ENCODE measurements at places on chromosomes 12 and 14.

GRCh38 chr12:123391546-123392343 lies 7.8 kb downstream of the KMT5A start:
- DNase-seq, result no peak

- DNase-seq, result no peak
Observed at GRCh38 chr12:57687862-57688261, 6.1 kb upstream of the OS9 start.

DNA sequence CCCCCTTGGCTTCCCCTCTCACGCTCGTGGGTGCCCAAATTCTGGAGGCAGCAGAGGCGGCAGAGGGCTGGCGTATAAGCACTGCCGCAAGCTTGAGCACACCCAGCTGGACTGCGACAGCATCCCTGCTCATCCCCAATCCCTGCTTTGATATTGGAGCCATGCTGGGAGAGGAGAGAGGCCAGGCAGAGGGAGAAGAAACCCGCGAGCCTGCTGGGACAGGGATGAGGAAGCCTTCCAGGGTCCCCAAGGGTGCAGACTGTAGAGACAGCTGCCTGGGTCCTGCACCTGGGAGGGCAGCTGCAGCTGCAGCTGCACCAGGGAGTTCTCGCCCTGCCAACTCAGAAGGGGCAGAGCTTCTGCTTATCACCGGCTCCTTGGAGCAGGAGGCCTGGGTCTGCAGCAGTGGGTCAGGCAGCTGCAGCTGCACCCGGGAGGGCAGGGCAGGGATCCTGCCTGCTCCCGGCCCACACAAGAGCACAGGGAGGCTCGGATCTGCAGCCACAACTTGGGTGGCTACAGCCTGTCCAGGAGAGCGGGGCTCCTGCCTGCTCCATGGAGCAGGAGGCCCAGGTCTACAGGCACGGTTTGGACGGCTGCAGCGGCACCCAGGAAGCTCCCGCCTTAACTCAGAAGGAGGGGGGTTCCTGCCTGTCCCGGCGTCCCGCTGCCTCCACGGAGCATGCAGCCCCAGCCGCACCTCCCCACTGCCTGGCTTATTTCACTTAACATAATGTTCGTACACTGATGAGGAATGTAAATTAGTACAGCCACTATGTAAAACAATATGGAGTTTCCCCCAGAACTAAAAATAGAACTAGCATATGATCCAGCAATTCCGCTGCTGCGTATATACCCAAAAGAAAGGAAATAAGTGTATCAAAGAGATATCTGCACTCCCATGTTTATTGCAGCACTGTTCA lies 60.4 kb upstream of the SGPP1 start:
- DNase-seq, result no peak

GRCh38 chr12:98418357-98419075 lies 96.9 kb upstream of the TMPO start:
- no peak for DNase-seq

GRCh38 chr14:36529062-36529461 lies 9.0 kb upstream of the NKX2-1 start:
- DNase-seq, result no peak

- DNase-seq, result no peak
Observed at GRCh38 chr12:11578461-11578993, 70.9 kb upstream of the ETV6 start.

DNA sequence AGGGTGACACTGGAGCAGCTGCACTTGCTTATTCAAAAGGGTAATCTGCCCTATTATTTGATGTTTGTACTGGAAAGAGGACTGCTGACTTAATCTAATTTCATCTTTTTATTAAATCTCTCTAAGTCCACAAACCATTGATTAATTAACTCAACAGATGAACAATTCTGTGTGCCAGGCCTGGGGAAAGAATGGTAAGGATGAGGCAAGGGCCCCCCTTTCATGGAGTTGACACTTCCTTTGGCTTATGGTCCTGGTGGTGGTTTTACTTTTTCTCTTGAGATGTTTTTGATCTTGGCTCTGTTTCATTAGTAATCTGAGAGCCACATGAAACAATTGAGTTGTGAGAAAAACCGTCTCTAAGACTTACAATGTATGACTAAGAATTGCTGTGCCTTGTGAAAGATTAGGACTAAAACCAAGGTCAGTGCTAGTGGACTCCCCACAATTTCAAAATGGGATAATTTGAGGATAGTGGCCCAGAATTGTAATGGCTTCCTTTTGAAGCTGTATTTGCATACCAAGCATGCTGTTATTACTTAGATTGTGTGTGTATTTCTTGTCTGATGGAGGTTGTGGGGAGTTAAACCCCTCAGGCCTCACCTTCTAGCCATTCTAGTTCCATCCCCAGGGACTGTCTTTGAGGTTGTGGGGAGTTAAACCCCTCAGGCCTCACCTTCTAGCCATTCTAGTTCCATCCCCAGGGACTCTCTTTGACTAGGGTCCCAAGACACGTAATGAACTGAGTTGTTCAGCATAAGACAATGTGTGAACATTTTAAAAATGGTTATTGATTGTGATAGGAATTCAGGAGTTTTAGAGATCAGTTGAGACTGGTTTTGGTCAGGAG lies 52.5 kb upstream of the EVL start:
- no peak for DNase-seq

DNA sequence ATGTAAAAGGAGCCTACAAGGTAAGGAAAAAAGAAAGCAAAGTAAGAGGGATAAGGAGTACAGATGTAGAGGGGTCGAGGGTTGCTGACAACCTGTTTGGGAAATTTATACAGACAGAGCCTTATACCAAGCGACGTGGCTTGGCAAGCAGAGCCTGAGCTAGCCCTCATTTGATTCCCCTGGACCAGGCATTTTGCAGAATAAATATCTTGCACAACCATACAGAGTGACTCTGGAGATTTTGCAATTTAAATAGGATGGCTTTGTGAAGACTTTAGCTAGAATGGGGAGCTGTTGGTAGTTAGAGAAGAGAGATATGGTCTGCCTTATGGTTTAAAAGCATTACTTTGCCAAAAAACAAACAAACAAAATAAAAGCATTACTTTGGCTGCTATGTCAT lies 11.1 kb upstream of the ANO6 start:
- DNase-seq, result no peak

DNA sequence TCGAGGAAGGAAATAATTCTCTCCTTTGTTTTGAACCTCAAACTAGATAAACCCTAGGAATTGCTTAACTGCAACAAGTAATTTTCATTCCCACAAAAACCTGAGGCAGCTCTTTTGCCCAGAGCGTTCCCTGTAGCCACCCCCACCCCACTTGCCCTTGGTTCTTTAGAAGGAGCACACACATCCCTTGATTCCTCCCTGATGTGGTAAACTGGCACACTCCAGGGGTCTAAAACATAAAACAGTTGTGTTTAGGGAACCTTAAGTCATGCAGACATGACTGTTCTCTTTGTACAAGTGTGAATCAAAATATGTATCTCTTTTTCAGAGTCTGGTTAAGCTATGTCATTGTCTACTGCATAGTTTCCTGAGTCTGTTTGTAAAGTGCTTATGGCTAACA lies 14.0 kb downstream of the MAPK1IP1L start:
- DNase-seq, result no peak

DNA sequence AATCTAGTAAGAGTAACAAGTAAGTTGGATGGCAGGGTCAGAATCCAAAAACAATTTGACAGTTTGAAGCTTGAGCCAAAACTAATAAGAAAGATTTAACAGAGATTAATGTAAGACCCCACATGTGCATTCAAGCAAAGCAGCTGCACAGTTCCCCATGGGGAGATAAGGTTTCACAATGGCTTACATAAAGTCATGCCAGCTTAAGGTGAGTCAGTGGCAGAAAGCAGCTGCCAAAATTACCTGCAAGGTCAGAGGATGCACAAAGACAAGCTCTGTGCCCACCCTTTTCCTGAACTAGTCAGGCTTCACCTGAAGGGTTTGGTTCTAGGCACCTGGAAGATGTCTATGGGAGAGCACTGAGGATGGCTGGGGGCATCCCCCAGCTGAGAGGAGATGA lies 36.6 kb upstream of the KRT77 start:
- no peak for DNase-seq

DNA sequence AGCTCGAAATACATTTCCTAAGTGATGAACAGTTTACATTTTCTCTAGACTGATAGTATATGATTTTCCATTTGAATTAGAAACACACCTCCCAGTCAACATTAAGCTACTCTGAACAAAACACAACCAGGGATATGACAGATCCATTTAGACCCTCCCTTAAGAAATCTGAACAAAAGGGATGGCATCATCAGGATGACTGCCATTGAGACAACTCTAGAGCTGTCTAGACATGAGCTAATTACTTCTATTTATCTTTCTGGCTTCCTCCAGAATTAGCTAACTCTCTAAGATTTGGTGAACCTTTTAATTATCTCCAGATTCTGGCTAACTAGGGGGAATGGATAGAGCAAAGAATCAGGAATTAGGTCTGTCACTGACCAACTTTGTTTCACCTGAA lies 92.9 kb upstream of the IGF1 start:
- DNase-seq, result no peak

DNA sequence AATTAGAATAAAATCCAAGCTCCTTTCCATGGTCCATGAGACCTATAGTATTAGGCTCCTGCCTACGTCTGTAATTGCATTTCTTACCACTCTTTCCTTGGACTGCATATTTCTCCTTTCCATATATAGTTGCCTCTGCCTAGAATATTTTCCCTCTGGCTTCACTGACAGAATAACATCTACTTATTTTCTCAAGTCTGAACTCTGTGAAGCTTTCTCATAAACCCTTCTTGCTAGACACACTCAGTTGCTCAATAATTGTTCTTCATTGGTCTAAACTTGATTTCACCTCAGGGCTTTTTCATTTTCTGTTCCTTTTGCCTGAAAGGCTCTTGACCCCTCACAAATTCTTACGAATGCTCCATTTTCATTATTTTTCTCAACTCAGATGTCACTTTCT lies 36.9 kb upstream of the KRAS start:
- no peak for DNase-seq

GRCh38 chr14:76500480-76500879 lies 124.5 kb downstream of the ESRRB start:
- DNase-seq, result no peak

GRCh38 chr12:5452569-5452968 lies 20.7 kb downstream of the NTF3 start:
- no peak for DNase-seq

DNA sequence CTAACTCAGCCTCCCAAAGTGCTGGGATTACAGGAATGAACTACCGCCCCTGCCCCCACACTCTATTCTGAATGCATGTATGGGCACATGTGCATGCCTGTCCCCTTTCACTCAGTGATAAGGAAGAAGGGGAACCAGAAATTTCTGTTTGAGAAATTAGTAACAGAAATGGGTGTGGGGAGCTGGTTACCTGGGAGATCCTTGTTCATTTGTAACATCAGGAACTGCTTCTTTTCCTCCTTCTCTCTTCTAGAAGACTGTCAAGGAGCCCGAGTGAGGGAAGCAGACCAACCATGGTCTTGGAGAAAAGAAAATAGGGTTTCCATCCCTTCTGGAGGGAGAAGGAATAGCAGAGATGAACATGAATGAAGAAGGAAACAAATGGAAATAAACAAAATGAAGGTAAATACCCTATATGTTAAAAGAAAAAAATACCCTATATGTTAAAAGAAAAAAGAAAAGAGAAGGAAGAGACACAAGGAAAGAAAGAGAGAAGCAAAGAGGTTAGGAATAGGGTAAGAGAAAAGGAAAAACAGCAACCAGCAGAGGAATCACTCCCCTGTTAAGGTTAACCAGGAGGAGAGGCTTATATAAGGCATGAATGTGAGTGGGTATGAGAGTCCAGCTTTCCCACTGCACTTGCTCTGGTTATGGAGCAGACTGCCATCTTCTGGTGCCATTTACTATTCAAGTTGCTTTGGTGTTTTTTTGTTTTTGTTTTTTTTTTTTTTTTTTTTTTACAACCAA lies 3.3 kb downstream of the PPP1R3E start:
- no peak for DNase-seq

DNA sequence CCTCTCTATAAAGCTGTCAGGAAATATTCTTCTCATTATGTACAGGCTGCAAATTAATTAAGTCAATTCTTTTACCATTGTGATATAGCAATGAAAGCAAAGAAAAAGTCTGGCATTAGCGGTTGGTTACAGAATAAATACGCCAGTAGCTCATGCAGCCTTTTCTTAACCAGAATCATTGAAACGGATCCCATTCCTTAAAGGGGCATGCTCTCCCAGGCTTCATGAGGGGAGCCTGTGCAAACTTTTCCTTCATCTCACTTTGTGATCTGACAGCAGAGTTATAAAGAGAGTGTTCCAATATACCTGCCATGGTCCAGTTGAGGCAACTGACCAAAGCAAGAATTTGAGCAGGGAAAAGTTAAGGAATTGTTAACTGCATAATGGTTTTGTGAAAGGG lies 337.7 kb downstream of the EMP1 start:
- DNase-seq, result no peak

DNA sequence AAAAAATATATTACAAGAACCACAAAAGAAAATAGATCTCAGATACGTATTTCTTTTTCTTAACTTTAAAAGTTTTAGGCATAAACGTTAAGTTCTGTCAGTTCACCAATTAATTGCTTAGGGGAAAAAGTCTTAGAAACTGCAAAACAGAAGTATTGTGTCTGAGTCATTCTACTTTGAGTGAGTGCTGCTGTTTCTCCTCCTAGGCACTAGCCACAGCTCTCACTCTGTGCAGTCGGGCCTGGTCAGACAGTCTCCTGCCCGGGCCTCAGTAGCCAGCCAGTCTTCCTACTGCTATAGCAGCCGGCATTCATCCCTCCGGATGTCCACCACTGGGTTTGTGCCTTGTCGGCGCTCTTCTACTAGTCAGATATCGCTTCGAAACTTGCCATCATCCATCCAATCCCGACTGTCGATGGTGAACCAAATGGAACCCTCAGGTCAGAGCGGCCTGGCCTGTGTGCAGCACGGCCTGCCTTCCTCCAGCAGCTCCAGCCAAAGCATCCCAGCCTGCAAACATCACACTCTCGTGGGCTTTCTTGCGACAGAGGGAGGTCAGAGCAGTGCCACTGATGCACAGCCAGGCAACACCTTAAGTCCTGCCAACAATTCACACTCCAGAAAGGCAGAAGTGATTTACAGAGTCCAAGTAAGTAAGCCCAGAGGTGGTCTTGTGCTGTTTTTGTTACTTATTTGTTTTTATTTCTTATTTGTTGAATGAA lies 201.3 kb downstream of the PCNX1 start:
- no peak for DNase-seq

GRCh38 chr12:81162391-81163136 lies 84.7 kb downstream of the ACSS3 start:
- DNase-seq, result no peak

DNA sequence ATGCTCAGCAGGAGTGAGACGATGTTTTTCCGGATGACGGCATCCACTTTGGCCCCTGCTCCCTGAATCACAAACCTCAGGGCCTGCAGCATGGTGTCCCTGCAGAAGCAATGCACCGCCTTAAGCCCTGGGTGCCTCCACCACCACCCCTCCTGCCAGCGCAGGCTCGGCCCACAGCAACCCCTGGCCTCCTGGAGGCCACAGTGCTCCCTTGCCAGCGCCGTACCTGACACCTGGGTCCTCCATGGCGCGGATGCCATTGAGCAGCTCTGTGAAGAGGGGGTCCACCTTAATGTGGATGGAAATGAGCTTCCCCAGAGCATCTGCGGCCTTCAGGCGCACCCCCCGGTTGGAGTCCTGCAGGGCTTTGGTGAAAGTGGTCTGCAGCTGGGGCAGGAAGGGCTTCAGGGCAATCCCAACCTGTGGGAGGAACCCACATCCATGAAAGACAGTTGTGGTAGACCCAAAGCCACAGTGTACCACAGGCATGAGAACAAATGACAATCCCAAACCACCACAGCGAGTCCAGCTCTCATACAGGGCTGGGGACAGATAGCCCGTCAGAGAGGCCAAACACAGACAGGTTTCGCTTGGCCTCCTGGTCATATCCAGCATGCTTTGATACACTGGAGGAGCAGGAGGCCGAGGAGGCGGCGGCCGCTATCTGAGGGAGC lies 17.9 kb upstream of the RAB35 start:
- DNase-seq, result no peak

Measured in NCI-H1417 treated with DMSO at 0.1 percent for 48 hours (cell line).